Activated T-helper 1 cell treated with anti-CD3 and anti-CD28 coated beads, Interleukin-12 subunit alpha, Interleukin-12 subunit beta, Interleukin-2, Interleukin-4 antibody, amounts not matched to agents 30 ng/mL and 10 ng/mL and 1 ng/mL, durations not matched to agents 14 hours and 24 hours and 36 hours (primary cell): ENCODE measurements at places on chromosomes 7 and 10. TPM values are rescaled to one million over a fixed set of nuclear protein-coding genes. Genes with fewer than 3 reads are reported as not detected.

The PANK1 gene
- total RNA-seq: 3.2 and 4.8 TPM in 2 replicates

- H3K4me3 ChIP-seq: no peak overlapping the region
- no peak for DNase-seq
- H3K27me3 ChIP-seq: peaks cover 2% of the 10 kb centered on the region
- peaks cover 9% of the 10 kb centered on the region for H3K4me1 ChIP-seq
- H3K27ac ChIP-seq: no peak overlapping the region
These were observed 36.1 kb downstream of the KCNMA1 start for GRCh38 chr10:77601488-77601887.

GRCh38 chr10:110861930-110862649 lies 9.6 kb upstream of the PDCD4 start:
- peaks cover 96% of the 10 kb centered on the region for H3K4me1 ChIP-seq
- DNase-seq: no peak
- peaks cover 5% of the 10 kb centered on the region for H3K36me3 ChIP-seq

The CYP3A7 gene
- not detected in 2 replicates for total RNA-seq

DNA sequence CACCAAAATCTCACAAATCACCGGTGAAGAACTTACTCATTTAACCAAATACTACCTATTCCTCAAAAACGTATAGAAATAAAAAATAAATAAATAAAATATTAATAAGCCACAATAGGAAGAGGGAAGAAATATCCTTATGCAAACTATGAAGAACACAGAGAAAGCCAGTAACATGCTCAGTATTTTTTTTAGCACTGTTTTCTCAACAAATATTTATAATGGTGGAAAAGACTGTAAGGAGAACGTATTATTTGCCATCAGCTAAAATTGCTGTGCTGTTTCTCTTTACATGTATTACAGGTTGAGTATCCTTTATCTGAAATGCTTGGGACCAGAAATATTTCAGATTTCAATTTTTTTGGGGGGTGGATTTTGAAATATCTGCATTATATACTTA lies 21.0 kb downstream of the KIAA1217 start:
- no peaks in the 10 kb centered on the region for H3K4me1 ChIP-seq
- no peak for DNase-seq
- no peaks in the 10 kb centered on the region for H3K27me3 ChIP-seq
- H3K27ac ChIP-seq: no peak overlapping the region
- H3K4me3 ChIP-seq: no peak overlapping the region

The CHAT gene
- 0.54 and 0.83 TPM in 2 replicates for total RNA-seq

The NPTX2 gene
- 0.08 and 0.10 TPM in 2 replicates for total RNA-seq

DNA sequence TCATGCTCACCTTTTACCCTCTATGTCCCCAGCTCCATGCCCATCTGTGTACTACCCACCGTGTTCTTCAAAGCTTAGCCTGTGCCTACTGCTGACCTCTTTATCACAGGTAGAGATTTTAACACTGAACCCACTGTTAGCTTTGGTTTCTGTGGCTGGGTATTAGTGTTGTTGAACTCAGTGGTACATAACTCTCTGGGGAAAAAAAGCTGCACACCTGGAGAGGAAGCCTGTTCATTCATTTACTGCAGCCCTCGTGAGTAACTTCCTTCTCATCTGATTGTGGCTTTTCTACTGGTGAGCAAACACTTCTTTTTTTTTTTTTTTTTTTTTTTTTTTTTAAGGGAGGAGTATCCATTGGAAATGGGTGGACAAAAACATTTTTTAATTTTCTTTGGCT lies 326.3 kb downstream of the CCSER2 start:
- H3K4me1 ChIP-seq: no peaks in the 10 kb centered on the region
- no peak overlapping the region for H3K4me3 ChIP-seq
- no peak for DNase-seq
- peaks cover 4% of the 10 kb centered on the region for H3K27me3 ChIP-seq

The IDI2 gene
- not detected in 2 replicates for total RNA-seq

- DNase-seq: no peak
- H3K4me1 ChIP-seq: peaks cover 5% of the 10 kb centered on the region
- no peaks in the 10 kb centered on the region for H3K36me3 ChIP-seq
These were observed 15.7 kb downstream of the SH2D4B start for GRCh38 chr10:80553436-80553835.

The CUL2 gene
- 49.8 and 50.5 TPM in 2 replicates for total RNA-seq

DNA sequence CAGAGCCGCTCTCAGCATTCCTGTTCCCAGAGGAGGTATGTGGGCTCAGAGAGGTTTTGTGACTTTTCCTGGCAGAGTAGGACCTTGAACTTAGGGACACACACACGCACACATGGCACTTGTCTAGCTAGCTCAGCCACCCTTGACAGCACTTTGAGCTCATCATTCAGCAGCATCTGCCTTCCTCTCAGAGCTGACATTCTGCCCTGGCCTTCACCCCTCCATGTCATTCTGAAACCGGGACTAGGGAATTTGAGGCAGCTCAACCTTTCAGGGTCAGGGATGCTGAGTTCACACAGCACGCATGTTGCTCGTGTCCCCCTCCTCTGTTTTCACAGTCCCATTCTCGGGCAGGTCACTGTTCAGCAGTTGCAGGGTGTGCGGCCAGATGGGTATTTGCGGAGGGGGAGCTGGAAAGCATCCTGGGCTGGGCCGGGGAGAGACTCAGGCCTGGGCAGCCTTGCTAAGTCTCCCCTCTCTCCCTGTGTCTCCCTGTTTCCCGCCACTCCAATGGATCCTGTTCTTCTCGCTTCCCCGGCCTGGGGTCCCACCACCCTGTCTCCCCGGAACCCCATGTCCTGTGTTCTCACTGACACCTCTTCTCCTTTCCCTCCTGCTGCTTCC lies 78.0 kb downstream of the COL13A1 start:
- no peak overlapping the region for H3K4me3 ChIP-seq
- DNase-seq: no peak
- H3K27me3 ChIP-seq: peaks cover 7% of the 10 kb centered on the region
- no peak overlapping the region for H3K27ac ChIP-seq
- no peaks in the 10 kb centered on the region for H3K4me1 ChIP-seq
- no peaks in the 10 kb centered on the region for H3K36me3 ChIP-seq

DNA sequence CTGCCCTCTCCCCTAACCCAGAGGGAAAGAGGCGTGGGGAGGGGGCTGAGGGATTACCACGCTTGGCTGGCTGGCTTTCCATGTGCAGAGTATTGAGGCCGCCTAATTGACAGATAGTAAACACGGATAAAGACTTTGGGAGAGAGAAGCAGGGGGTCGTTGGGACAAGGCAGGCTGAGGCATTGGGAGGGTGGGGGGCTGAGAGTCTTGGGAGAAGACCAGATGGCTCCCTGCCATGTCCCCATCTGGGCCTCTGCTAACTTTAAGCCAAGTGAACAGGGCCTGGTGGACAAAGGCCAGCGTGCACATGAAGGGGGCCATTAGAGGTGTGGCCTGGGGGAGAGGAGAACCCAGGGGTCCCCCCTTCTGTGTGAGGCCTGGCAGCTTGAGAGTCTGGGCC lies 55.4 kb upstream of the MXI1 start:
- H3K27ac ChIP-seq: no peak overlapping the region
- H3K36me3 ChIP-seq: no peaks in the 10 kb centered on the region
- no peak overlapping the region for H3K4me3 ChIP-seq
- peaks cover 58% of the 10 kb centered on the region for H3K27me3 ChIP-seq
